ENCODE measurements at places on chromosomes 5 and 9. TPM values are rescaled to one million over a fixed set of nuclear protein-coding genes. Genes with fewer than 3 reads are reported as not detected.

RNF180 gene
- 5.6 TPM for total RNA-seq

WDR38 gene
- not detected for total RNA-seq

ENTREP1 gene
- total RNA-seq = under 0.01 TPM

CDH9 gene
- not detected for total RNA-seq

SLCO6A1 gene
- under 0.01 TPM for total RNA-seq

ARHGAP26 gene
- total RNA-seq = 1.7 TPM

FAM151B gene
- 8.6 TPM for total RNA-seq

CYLC2 gene
- total RNA-seq = not detected

Measured in fibroblast of villous mesenchyme (primary cell).